ENCODE measurements at places on chromosomes 4 and X. TPM values are rescaled to one million over a fixed set of nuclear protein-coding genes. Genes with fewer than 3 reads are reported as not detected.
A peak's percentile ranks its signal among the peaks of the same experiment; 100 is the strongest.

DNA sequence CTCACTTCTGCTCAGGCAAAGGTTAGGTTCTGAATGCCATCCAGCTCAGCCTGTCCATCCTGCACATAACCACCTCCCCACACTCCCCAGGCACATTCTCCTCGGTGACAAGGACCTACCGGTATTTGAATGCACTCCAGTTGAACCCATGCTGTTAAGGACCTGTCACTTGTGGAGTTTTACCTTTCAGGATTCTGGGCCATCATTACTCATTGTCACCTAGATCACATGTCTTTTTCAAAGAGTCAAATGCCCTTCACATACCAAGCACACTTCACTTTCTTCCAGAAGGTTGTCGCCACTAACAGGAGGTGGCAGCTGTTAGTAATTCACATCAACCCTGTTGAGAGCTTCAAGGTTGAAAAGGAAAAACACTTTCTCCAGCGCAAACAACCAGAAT is 218.3 kb downstream of the SOWAHB start:
- no peak for DNase-seq

The GTPBP6 gene
- total RNA-seq, result 148 TPM

- DNase-seq, result no peak
Observed at GRCh38 chr4:75848891-75849290, 53.4 kb downstream of the PPEF2 start.

- DNase-seq, result no peak
Observed at GRCh38 chrX:39516427-39516841, 581.3 kb downstream of the BCOR start.

The BEX1 gene
- 377 TPM for total RNA-seq

- no peak for DNase-seq
Observed at GRCh38 chr4:167117273-167117672, 117.0 kb downstream of the SPOCK3 start.

The SHOX gene
- total RNA-seq, result not detected

- no peak for DNase-seq
Observed at GRCh38 chr4:110367156-110367555, 108.8 kb upstream of the ENPEP start.

DNA sequence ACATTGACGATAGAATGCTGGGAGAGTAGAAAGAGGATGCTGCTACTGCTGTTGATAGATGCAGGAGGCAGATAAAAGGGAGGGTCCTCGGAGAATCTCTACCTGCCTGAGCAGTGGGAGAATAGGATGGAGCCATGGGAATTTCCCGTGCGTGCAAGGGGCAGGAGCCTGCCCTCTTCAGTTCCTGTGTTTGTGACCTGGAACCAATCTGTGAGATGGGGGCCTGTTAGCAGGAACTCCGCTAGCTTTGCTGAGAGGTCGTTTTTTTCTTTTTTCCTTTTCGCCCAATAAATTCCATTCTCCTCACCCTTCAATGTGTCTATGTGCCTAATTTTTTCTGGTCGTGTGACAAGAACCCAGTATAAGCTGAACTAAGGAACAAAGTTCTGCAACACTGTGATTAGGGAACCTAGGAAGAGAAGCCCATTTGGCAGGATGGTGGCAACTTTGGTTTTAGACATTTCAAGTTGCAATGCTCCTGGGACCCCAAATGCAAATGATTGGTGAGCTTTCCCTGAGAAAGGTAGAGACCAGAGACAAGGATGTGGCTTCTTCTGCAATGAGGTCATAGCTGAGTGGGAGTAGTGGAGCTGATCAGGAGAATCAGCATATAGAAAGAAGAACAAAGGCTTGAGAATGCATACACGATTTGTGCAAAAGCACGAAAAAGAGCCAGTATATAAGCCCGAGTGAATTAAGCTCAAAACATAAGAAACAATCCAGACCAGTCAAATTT is 23.9 kb downstream of the SLC39A8 start:
- DNase-seq, result no peak

DNA sequence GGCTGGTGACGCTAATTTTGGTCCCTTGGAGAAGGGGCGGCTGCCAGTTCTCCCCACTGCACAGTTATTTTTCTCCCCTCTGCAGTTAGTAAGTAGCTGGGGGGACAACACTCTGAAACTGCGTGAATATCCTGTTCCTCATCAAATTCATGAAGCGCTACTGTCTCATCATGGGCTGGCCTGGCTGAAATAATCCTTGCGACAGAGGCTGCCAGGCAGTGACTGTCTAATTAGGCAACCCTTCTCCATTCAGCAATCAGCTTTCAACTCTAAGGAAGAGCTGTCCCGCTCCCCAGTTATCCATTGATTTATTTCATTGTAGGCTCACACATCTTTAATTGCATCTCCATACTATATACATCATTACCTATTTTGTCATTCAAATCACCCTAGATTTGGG is 8.2 kb downstream of the SH3TC1 start:
- no peak for DNase-seq

GRCh38 chrX:72273718-72274117 is 3.3 kb downstream of the RPS4X start:
- no peak for DNase-seq

DNA sequence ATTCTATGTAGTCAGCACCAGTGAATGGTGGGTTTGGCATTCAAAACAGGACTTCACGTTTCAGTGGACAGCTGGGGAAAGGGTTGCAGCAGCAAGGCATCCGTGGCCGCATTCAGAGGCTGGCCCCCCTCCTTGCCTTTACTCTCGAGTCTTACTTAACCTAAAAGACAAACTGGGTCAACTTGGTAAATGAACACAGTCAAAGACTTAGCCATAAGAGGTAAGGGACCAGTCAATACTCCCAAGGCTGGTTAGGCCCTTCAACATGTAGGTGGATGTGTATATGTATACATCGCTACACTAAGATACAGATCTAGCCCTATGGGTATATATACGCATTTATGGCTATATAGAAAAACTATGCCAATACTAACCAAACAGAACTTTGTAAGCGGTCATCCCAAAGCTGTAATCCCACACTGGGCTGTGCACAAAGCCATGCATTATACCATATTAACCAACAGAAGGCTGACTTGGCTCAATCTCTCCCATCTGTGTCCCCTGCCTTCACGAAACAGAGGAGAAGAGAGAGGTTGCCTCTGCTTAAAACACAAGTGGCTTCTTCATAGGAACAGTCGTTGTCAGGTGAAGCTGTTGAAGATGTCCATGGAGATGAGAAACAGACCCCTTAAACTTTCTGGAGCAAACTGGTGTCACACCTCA is 61.9 kb downstream of the TSC22D3 start:
- peak; percentile 47 for DNase-seq

DNA sequence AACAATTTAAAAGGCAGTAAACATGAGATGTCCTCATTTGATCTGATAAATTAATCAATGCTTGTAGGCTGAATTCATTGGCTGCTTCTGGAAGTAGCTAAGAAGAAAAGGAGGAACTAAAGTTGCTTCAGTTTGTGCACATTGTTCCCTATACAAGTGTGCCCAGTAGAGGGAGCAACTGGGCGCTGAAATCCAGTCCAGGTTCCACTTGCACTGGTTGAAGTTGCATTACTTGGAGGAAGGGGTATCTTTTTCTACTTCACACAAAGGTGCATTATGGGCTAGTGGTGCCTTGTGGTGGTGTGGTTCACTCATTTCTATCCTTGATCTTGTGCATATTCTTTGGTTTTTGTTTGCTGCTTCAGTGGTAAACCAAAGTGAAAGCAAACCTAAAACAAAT is 67.9 kb upstream of the SOX3 start:
- peak; percentile 2 for DNase-seq

- no peak for DNase-seq
Observed at GRCh38 chr4:114132830-114133229, 153.4 kb upstream of the ARSJ start.

The TCEAL7 gene
- 0.71 TPM for total RNA-seq

- no peak for DNase-seq
Observed at GRCh38 chr4:153081693-153082092, 122.5 kb upstream of the TRIM2 start.

The FGF13 gene
- total RNA-seq, result not detected

The GYPE gene
- not detected for total RNA-seq

The MBNL3 gene
- total RNA-seq, result 0.06 TPM

The AKAP4 gene
- total RNA-seq, result not detected

The AR gene
- not detected for total RNA-seq

DNA sequence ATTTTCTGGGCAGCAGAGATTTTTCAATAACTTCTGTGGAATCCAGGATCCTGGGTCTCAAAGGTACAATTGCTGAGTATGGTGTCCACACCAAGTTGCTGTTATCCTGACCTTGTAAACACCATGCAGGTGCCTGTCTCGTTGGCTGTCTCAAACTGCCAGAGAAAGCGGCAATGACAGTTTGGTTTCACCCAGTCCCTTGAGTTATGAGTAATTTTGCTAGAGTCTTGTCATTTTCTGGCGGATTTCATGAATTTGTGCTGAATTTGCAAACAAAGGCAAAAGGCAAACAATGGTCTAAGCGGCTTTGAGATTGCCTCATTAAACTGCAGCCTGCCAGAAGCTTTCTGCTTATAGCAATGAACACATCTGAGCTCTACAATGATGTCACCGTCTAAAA is 847.9 kb downstream of the RAB28 start:
- no peak for DNase-seq

DNA sequence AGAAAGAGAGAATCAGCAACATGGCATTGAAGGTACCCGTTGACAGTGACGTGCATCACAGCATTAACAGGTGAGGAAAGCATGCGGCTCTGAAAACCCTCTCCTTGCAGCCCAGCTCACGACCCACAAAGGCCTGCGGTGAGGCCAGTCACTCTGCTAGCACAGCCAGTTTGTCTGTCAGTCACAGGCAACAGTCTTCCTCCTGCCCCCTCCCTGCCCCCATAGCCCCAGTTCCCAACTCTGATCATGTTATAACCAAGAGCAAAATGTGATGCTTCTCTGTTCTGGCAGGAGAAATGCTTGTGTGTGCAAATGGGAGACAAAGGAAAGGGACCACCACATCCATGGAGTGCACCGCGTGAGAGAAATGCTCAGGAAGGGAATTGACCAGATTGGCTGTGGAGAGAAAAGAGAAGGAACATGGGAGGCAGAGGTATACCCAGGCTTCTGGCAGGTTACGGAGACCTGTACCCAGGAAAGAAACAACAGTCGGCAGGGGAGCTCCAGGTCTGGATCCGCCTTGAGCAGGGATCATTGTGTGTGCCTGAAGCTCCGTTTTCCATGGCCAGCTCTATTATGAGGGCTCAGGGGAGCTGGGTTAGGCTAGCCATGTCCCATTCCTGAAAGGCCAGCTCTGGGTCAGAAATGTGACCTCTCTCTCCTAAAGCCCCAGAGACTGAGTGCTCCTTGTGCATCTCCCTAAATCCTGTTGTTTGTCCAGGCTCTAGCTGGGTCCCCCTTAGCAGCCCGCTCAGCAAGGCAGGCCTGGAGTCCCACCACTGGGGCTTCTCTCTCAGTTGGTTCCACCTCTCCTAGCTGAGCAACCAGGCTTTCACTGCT is 139.7 kb upstream of the MAMLD1 start:
- no peak for DNase-seq

- DNase-seq, result no peak
Observed at GRCh38 chr4:1017211-1017610, 5.8 kb downstream of the FGFRL1 start.

GRCh38 chr4:125365731-125366130 is 51.0 kb downstream of the FAT4 start:
- no peak for DNase-seq

The TLR7 gene
- total RNA-seq, result not detected

The CT45A2 gene
- not detected for total RNA-seq

DNA sequence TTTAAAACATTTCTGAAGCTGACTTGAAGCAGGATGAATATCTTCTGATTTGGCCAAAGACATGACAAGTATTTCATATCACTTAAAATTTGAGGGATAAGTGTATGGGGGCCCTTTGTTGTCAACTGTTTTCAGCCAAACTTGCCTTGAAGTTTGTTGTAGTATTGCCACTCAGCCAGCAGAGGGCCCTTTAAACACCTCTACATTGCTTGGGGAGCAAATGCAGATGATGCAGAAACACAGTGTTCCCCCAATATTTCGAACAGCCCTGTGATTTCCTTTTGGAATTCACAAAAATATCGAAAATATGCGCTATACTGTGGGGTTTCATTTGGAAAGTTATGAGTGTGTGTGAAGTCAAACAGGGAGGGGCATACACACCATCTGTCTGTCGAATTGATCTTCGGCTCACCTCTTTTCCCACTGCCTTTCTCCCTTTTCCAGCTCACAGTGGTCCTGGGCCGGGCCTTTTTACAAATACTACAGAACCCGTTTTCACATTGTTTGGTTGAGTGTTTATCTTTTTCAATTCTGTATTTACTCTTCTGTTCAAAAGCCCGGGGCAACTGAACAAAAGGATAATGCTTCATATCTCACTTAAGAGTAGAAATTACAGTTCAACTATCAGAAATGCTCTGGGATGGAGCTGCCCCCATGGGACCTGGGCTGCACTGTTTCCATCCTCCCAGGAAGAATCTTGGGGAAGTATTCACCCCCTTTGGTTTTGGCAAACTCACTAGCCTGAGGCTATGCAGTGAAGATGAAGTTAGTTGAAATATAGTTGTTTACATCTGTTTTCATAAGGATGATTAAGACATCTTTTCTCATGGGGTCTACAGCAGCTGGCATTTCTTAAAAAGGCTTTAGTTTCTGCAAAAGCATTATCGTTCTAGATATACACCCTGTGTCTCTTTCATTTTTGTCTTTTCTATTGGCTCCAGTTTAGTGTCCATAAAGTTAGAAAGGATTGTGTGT is 137.6 kb downstream of the EGF start:
- DNase-seq, result peak; percentile 63

- DNase-seq, result peak; percentile 13
Observed at GRCh38 chr4:87235020-87235671, 14.7 kb upstream of the KLHL8 start.

GRCh38 chr4:12393631-12394262 is 965.1 kb upstream of the HS3ST1 start:
- DNase-seq, result no peak

GRCh38 chr4:26272654-26273615 is 47.9 kb upstream of the RBPJ start:
- DNase-seq, result peak; percentile 41

GRCh38 chr4:122845760-122846159 is 19.1 kb downstream of the FGF2 start:
- no peak for DNase-seq

Data from G401 (cell line).